ENCODE measurements at places on chromosomes 16 and 17.

DNA sequence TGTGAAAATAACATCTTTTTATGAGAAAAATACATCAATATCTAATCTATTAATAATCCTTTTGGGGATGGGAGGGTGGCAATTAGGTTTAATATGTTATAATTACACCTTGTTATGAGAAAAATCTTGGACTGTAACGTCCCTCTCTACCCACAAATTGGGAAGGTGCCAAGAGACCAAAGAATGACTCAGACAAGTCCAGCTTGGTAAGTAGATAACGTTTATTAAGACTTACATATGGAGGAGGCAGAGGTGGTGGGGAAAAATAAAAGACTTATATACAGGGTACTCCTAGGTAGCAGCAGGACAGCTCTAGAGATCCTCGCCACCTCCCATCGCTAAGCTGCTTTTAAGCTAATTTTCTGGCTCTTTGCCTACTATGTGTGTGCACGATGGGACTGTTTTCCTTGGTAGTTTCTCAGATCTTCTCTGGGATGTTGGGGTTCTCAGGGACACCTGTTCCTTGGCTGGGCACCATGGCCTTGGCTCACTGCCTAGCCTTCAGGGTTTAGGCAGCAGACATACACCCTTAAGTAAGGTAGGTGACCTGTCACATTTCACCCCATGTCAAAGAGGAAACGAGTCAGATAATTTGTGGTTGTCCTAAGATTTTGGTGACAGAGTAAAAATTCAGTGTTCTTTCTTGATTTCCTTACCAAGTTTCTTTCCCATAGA, 31.5 kb downstream of the RBL2 start:
- DNase-seq: peak; percentile 73

GRCh38 chr17:3980381-3981014, 16.3 kb upstream of the ATP2A3 start:
- no peak for DNase-seq

DNA sequence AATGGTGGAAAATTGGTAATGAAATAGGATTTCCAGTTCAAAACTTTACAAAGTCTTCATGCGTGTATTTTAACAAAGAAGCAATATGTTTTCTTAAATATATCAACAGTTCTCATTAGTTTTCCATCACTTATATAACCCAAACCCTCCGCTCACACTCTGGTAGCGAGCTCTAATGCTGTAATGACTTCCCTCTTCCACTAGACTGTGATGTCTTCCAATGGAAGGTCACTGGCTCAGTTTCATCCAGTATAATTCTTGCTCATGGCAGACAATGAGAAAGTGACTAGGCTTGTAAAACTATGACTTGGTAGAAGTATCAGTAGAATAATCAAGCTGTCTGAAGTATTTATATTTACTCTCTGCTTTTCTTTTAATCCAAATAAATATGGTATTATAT, 32.8 kb downstream of the NETO2 start:
- no peak for DNase-seq

DNA sequence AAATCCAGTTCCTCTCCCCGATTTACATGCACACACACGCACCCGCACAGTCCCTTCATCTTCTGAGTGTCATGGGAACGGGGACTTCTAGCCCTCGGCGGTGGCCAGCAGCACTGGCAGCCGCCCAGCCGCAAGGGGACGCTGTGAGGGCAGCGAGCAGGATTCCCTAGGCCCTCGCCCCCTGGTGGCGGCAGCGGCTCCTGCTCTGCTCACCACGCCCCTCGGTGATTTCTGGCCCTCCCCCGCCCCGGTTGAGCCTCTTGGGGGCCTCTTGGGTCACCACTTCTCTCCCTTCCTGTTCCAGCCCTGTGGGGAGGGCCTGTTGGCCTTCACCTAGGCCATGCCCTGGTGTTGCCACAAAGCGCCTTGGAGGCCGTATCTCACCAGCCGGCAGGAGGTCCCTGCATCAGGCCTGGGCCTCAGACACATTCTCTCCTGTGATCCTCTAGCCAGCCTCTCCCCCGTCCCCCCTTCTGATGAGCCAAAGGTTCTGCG, 75.2 kb upstream of the KSR1 start:
- peak; percentile 36 for DNase-seq

- peak; percentile 82 for DNase-seq
Measured at GRCh38 chr16:21158208-21159110, at the start of gene LDAF1. TSS of gene LDAF1 (plus strand) at chr16:21158674. CDS start at chr16:21161183, 2,509 bp downstream.

DNA sequence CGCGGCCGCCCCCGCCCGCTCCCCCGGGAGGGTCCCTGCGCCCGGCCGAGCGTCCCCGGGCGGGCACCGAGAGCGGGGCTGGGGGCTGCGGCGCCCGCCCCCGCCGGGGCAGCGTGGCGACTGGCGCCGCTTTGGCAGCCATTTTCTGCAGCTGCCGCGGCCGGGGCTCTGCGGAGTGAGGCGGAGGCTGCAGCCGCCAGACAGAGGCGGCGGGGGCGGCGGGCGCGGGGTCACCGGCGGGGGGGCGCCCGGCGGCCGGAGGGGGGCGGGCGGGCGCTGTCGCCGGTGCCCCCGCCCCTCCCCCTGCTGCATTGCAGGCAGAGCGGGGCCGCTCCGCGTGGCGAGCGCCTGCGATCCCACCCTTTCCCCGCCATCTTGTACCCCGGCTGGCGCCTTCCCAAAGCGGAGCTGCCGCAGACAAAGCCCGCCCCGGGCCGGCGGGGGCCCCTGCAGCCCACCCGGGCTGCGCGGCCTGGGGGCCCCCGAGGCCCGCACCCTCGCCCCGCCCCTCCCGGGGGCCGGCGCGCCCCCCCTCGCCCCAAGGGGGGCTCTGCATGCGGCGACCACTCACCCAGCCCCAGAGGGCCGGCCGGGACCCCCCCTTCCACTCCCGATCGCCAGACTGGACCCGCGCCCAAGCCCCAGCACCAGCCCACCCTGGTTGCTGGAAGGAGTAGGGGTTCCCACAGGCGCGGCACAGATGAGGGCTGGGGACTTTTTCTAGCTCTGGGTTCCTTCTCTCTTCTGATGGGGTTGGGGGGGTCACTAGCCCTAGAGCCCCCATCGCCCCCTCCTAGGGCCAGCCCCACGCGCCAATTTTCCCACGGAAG, 16.6 kb upstream of the CBX8 start:
- DNase-seq: no peak

DNA sequence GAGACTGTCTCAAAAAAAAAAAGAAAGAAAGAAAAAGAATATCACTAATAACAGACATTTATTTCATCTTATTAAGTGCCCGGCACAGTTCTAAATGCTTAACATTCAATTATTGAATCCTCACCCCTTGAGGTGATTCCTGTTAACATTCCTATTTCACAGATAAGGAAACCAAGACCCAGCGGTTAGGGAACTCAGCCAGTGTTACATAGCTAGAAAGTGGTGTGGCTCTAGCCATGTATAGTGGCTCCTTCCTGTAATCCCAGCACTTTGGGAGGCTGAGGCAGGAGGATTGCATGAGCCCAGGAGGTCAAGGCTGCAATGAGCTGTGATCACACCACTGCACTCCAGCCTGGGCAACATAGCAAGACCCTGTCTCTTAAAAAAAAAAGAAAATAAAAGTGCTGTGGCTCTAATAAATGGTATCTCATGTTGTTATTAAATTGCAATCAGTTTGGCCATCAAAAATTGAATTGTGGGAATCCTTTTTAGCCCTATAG, 28.1 kb downstream of the ZNRF1 start:
- no peak for DNase-seq

- DNase-seq: no peak
Measured at GRCh38 chr16:56514845-56515244, 5.0 kb downstream of the BBS2 start.

- no peak for DNase-seq
Measured at GRCh38 chr16:57920215-57920879, 50.6 kb downstream of the CNGB1 start.

- DNase-seq: no peak
Measured at GRCh38 chr17:6107791-6108190, 37.6 kb downstream of the WSCD1 start.

DNA sequence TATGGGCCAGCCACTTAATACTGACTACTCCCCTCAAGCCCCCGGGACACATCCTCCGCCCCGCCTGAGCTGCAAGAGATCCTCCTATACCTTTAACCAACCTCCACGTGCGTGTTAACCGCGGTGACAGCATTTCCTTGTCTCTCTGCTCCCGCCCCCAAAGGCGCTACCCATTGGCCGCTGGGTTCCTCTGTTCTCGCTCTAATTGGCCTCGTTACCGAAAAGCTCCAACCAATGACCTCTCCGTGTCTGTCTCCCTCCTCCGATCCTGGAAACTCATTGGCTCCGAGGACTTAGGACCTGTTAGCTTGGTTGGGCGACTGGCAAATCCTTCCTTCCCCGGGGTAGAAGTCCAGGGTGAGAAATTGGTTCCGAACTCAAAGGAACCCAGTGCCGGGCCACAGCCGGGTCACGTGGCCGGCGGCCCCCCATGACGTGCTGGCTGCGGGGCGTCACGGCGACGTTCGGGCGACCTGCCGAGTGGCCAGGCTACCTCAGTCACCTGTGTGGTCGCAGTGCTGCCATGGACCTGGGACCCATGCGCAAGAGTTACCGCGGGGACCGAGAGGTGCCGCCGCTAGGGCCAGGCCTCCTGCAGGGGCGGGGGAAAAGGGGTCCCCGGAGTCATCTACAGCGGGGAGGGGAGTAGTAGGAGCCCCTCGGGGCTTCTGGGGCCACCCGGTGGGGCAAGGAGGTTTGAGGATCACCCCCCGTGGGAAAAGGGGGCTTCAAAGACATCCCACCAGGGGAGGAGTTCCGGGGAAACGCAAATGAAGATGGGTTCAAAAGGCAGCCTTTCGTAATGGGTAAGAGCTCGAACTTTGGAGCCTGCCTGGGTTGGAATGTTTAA, at the start of gene PNPO:
PNPO (plus strand) TSS at position 326 of the 850 bp plus-strand sequence; CDS start at position 431, 105 bp downstream.
- peak; percentile 99 for DNase-seq

- peak; percentile 47 for DNase-seq
Measured at GRCh38 chr17:64780096-64781013, 118.2 kb upstream of the SMURF2 start.

GRCh38 chr17:1560101-1560857, 2.3 kb downstream of the PITPNA start:
- DNase-seq: no peak

DNA sequence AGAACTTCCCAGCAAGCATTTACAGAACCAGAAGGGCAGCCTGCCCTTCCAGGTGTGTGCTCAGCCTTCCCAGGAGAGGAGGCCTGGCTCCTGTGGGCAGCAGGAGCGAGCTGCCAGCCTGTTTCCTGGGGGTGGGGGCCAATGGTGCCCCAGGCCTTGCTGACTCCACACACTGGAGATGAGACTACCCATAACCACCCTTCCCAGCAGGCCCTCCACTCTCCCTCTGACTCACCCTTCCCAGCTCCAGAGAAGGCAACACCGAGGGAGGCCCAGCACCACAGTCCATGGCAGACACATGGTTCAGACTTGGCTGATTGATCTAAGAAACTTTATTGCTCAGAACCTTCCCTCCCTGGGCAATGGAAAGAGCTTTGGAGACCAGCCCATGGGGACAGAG, 1.8 kb upstream of the PRSS53 start:
- DNase-seq: peak; percentile 76

DNA sequence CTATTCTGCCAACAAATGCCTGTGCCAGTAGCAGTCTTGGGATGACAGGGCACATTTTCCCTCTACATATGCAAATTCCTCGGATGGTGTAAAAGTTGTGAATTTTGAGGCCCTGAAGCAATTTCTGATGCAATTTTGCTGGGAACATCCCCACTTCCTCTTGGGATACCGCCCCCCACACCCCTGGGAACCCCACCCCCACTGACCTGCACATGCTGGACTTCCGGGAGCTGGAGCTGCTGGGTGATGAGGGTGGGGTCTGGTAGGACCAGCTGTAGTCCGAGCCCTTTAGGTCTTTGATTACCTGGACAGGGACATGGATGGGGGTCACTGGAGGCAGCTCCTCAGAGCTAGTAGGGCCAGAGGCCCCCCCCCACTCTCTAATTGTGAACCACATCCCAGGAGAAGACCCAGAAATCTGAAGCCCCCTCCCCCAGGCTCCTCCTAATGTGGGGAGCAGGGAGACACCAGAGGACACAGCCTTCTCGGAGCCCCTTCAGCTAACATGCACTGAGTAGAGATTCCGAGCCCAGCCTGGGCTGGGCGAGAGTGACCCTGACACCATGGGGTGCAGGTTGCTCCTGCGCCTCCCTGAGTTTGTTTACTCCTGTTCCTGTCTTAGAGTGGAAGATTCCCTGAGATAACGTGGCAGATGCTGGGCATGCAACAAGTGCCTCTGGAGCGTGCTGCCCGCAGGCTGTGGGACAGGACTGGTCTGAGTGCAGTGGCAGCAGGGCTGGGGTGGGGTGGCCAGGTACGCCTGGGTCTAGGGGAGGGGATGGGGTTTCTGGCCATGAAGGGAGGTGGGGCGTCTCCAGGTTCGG, 9.0 kb downstream of the MTSS2 start:
- no peak for DNase-seq

- DNase-seq: no peak
Measured at GRCh38 chr17:349666-350065, 2.9 kb downstream of the RPH3AL start.

DNA sequence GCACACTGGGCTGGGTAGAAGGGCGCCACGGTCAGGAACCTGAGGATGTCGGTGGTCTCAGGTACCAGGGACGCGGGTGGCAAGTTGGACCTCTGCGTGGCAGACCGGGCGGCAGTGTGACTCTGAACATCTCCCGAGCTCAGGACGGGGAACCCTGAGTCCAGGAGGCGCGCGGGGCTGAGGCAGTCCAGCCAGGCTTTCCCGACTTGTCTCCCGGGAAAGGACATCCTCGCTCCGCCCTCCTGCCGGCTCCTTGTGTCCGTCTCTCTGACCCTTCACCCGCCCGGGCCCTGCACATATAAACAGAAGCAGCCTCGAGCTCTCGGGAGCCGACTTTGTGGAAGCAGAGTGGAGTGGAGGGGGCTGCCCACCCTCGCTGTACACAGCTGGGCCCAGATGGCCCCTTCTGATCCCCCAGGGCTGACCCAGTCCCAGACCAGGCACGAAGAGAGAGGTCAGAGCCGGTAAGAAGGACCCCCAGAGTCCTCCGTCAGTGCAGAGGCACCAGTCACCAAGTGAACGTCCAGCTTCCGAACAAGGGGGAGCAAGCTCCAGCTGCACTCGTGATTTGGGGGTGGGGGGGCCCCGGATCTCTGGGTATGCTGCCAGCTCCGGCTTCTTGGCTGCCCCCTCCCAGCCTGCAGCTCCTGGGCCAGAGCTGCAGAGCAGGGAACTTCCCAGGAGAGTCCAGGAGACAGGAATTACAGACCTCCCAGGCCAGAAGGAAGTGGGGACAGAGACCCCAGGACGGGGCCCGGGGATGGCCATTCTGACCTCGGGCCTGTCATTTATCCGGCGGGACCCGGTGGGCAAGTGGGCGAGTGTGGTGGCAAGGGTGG, 8.5 kb upstream of the P2RX1 start:
- no peak for DNase-seq

- no peak for DNase-seq
Measured at GRCh38 chr17:45755050-45755449, 29.1 kb upstream of the CRHR1 start.

DNA sequence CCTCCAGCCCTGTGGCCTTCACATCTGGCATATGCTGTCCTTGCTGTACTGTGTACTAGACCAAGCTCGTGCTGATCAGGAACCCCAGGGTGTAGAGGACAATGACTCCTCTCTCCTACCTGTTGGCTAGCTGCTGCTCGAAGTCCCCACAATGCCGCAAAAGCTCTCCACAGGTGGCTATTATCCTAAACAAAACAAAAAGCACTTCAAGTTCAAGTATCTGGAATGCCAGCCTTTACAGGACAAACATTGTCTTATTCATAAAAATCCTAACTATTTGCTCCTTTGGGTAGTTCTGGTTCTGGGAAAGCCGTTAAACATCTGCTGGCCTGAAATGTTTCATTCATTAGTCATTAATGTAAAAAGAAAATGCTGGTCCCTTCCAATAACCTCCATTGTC, 42.8 kb downstream of the COG7 start:
- DNase-seq: peak; percentile 62

GRCh38 chr16:22267764-22268163, 29.4 kb upstream of the POLR3E start:
- no peak for DNase-seq

Data from EL (cell line).